Bronchus fibroblast of lung (primary cell): ENCODE measurements at places on chromosomes 16 and 17. TPM values are rescaled to one million over a fixed set of nuclear protein-coding genes. Genes with fewer than 3 reads are reported as not detected.

GAST gene
- not detected in 2 replicates for total RNA-seq

SLC47A1 gene
- 0.15 and 0.34 TPM in 2 replicates for total RNA-seq

HEATR9 gene
- not detected in 2 replicates for total RNA-seq

CAMKK1 gene
- total RNA-seq: 3.1 and 3.5 TPM in 2 replicates

GSDMA gene
- total RNA-seq: not detected in 2 replicates

TEKT1 gene
- total RNA-seq: not detected in 2 replicates

MEFV gene
- not detected in 2 replicates for total RNA-seq

FBXW10 gene
- total RNA-seq: not detected in 2 replicates

COPZ2 gene
- total RNA-seq: 23.6 and 26.6 TPM in 2 replicates

SYT17 gene
- 0.30 and 0.84 TPM in 2 replicates for total RNA-seq

AATK gene
- total RNA-seq: 0.15 and 0.17 TPM in 2 replicates

PLCG2 gene
- 0.15 and 0.17 TPM in 2 replicates for total RNA-seq

SPNS2 gene
- 0.15 TPM in 1 of 2 replicates, not detected in the other for total RNA-seq
